ENCODE measurements at places on chromosomes 6 and 20. TPM values are rescaled to one million over a fixed set of nuclear protein-coding genes. Genes with fewer than 3 reads are reported as not detected.

Gene SMLR1
- not detected for total RNA-seq

Gene DDX43
- total RNA-seq: 2.8 TPM

Gene CPXM1
- total RNA-seq: 0.33 TPM

Gene PERP
- 22.4 TPM for total RNA-seq

Gene CALHM6
- 1.5 TPM for total RNA-seq

Gene NNAT
- total RNA-seq: not detected

Gene ID4
- total RNA-seq: 19.0 TPM

Gene RBM39
- 252 TPM for total RNA-seq

Gene DNAH8
- total RNA-seq: not detected

Gene HLA-DRB1
- total RNA-seq: 1.3 TPM

Gene SCGN
- not detected for total RNA-seq

Gene GPSM3
- total RNA-seq: 1.5 TPM

Gene CDC5L
- 19.6 TPM for total RNA-seq

Gene WFDC12
- total RNA-seq: not detected

Gene DPPA5
- total RNA-seq: not detected

Gene ADAM33
- 15.3 TPM for total RNA-seq

Gene ARFGEF3
- 1.0 TPM for total RNA-seq

Gene SULF2
- 8.1 TPM for total RNA-seq

Gene TMEM151B
- not detected for total RNA-seq

Gene GSTA2
- not detected for total RNA-seq

Gene CLPSL1
- total RNA-seq: not detected

Gene TNXB
- 9.8 TPM for total RNA-seq

Gene PRL
- not detected for total RNA-seq

Gene SLC32A1
- total RNA-seq: not detected

Gene MTFR2
- 0.33 TPM for total RNA-seq

Gene BLTP3A
- total RNA-seq: 7.3 TPM

Gene HCRTR2
- total RNA-seq: not detected

Gene RALGAPA2
- total RNA-seq: 13.3 TPM

Gene ZSCAN16
- 2.2 TPM for total RNA-seq

Gene TINAG
- not detected for total RNA-seq

Gene CST2
- total RNA-seq: 17.5 TPM

Gene RBPJL
- total RNA-seq: not detected

Gene NTSR1
- total RNA-seq: 0.03 TPM

Gene FILIP1
- total RNA-seq: 0.33 TPM

Gene CTCFL
- not detected for total RNA-seq

Data from smooth muscle cell of the pulmonary artery (primary cell).